Amygdala (tissue), 56 donors: ENCODE measurements at places on chromosomes 11 and 22.

DNA sequence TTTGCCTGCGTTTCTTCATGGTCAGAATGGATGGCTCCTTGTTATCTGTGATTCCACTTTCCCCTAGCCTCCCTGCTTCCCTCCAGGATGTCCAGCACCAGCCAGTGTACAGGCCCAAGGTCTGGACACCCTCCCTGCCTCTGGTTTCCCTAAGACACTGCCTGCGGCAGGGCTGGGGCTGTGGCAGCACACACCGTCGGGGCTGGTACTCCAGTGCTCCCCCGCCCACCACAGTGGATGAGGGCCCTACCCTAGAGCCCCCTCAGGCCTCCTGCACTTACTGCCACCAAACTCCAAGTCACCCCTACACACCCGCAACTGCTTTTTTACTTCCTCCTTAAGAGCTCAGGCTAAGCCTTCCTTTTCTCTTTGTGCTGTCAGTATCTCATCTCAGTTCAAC, 28.9 kb downstream of the ZNF214 start:
- DNase-seq: no peak

DNA sequence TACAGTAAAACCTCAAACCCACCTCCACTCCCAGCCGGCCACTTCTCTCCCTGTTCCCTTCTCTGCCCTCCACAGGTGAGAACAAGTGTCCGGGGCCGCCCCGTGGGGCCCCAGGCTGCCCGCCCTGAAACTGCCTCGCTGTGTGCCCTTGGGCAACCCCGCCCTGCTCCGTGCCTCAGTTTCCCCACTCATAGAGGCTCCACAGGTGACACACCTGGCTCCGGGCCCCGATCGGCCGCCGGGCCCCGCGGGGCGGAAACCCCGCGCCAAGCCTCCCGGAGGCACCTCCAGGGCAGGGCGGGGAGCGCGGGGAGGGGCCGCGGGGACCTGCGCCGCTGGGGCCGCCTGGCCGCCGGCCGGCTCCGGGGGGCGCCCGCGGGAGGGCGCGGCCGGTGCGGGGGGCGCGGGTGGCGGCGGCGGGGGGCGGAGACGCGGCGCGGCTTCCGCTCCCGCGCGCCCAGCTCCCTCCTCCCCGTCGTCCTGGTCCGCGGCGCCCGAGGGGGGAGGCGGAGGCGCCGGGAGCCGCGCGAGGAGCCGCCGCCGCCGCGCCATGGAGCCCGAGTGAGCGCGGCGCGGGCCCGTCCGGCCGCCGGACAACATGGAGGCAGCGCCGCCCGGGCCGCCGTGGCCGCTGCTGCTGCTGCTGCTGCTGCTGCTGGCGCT, at the start of gene LRP5:
Gene LRP5, plus strand, starts transcription at position 475 of the 663 bp plus-strand sequence. Its CDS starts 124 bp downstream, at position 599.
- DNase-seq: no peak

DNA sequence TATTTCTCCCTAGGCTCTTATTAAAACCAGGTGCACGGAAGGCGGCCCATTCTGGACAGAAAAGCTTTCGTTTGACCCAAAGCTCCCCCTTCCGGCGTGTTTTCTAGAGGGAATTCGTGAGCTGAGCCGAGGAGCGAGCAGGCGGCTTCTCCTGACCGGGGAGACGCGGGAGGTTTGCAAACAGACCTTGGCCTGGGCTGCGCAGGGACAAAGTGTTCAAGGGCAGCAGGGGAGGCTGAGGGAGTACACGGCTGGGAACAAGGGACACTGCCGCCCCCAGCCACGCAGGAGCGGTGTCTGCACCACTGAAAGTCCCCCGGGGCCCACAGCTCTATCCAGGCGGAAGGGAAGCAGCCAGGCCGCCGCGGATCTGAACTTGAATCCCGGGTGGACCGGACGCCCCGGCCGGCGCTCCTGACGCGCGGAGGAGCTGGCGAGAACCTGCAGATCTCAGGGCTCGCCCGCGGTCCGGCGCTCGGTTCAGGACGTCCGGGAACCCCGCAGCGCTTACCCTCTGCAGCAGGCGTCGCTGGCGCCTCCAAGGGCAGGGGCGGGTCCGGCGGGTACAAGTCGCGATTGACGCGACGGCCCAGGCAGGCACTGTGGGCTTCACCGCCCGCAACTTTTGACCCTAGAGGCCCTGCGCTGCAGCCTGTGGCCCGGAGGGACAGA, 101.9 kb downstream of the WT1 start:
- DNase-seq: no peak

GRCh38 chr22:49930596-49931412, 12.4 kb downstream of the CRELD2 start:
- peak; percentile 78 for DNase-seq

- DNase-seq: no peak
Observed at GRCh38 chr11:47786373-47786772, 19.2 kb upstream of the FNBP4 start.

DNA sequence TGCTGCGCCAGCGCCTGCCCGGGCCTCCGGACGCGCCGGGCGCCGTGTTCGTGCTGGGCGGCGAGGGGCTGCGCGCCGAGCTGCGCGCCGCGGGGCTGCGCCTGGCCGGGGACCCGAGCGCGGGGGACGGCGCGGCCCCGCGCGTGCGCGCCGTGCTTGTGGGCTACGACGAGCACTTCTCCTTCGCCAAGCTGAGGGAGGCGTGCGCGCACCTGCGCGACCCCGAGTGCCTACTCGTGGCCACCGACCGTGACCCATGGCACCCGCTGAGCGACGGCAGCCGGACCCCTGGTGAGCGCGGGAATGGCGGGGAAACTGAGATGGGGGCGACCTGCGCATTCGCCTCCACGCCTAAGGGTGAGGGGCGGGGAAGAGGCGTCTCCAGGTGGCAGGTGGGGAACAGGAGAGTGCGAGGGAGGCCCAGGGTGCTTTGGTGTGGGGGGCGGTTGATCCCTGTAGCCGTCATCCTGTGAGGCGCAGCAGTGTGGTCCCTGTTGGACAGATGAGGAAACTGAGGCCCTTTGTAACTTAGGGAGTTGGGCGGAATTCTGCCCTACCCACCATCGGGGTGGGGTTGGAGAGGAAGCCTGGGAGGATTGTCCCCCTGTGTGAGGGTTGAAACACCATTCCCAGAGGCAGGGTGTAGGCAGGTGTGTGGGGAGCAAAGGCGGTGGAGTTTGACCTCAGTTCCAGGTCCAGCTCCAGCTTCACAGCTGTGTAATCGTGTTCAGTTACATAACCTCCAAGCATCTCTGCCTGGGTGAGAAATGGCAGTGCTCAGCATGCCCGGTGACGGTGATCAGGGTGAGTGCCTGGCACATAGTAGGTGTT, 758 bp downstream of the PDXP start:
- no peak for DNase-seq

DNA sequence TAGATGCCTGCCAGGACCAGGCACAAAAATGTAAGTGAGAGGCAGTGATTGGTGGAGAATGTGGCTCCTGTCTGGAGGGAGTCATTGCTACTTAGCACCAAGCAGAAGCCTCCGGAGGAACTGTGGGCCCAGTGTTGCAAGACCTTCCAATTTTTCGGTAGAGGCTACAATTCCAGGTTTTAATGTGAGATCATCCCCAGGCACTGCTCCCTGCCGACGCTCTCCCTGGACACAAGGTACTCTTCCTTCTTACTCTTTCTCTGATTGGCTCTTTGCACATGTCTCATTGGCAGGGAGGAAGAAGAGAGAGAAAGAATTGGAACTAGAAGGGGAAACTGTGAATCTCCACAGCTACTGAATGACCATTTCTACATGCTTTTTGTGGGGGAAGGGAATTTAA, 53.7 kb upstream of the EP300 start:
- no peak for DNase-seq

DNA sequence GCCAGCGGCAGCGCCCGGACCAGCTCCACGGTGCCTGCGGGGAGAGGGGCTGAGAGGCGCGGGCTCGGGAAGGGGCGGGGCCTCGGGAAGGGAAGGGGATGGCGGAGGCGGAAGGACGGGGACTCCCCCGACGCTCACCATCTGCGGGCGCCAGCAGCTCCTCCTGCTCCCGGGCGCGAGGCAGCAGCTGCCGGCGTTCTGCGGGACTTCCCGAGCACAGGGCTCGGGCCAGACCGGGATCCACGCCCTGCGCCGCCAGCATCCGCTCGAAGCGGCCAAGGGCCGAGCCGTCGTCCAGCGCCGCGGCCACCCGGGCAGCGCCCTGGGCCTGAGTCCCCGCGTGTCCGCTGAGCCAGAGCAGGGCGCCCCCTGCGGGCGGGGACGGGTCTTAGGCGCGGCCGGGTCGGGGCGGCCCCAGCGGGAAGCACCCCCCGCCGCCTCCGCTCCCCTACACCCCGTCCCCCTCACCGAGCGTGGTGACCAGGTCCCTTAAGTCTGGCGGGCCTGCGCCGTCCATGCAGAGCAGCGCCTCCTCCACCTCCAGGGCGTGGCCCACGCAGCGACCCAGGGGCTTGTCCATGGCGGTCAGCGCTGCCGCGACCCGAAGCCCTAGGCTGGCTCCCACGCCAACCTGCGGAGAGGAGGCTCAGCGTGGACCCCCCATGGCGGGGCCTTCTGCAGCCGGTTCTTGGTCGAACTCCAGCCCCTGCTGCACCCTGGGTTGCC, 873 bp upstream of the SCO2 start:
- DNase-seq: no peak

- DNase-seq: no peak
Observed at GRCh38 chr11:103940551-103940950, 95.9 kb upstream of the DDI1 start.

DNA sequence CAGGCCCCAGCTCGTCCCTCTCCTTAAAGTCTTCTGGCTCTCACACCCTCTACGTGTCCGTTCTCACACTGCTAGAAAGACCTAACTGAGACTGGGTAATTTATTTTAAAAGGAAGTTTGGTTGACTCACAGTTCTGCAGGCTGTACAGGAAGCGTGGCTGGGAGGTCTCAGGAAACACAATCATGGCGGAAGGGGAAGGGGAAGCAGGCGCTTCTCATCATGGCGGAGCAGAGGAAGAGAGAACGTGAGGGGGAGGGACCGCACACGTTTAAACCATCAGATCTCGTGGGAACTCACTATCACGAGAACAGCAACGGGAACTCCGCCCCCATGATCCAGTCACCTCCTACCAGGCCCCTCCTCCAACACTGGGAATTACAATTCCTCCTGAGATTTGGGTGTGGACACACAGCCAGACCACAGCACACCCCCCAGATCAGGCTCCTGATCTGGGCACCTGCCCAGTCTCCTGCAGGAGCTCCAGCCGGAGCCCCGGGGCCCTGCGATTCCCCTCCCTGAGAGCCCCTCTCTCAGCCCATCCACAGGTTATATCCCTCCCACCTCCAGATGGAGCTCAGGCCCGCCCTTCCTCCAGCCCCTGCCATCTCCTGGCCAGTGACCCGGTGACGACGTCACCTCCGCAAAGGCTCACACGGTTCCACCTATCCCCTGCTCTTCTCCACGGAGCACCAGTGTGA, 170.2 kb downstream of the BRD1 start:
- no peak for DNase-seq

DNA sequence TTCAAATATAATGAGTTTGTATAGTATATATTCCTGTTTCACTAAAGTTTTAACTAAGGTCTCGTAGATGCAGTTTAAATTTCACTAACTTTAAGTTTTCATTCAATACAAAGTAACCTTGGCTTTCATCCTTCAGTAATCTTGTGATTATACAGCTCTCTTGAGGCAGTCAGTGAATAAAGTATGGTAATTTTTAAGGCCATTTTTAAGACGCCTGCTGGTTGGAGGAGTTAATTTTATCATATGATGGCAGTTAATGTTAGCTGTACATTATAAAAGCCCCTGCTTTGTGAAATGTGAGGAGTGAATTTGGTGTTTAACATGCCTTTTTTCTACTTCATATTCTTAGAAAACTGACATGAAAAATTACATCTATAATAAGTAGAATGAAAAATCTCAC, 163.6 kb downstream of the TMEM135 start:
- DNase-seq: no peak

DNA sequence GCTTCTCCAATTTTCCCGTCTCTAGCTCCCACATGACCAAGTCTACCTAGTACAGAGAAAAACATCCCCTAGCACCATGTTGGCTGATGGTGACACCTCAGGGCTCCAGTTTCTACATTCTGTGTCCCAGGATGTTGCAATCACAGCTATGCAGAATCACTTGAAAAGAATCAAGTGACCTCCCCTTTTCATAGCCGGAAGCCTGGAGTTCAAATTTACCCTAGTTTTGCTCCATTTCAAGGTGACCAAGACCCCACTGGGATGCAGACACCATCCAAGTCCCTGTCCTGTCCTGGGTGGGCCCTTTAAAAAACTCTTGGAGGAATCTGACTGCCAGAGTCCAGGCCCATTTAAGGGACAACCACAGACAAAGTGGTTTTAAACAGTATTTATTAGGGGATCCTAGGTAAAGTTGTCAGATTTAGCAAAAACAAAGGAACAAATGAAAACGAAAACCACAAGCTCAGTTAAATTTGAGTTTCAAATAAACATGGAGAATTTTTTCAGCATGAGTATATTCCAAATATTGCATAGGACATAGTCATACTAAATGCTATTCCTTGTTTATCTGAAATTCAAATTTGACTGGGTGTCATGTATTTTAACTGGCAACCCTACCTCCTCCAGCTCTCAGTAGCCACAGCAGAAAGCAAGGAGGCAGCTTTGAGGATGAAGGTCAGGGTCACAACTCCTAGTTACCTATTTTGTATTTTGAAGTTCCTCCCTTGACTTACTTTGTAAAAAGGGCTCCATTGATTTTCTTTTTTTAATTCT, 52.4 kb downstream of the MIAT start:
- no peak for DNase-seq

DNA sequence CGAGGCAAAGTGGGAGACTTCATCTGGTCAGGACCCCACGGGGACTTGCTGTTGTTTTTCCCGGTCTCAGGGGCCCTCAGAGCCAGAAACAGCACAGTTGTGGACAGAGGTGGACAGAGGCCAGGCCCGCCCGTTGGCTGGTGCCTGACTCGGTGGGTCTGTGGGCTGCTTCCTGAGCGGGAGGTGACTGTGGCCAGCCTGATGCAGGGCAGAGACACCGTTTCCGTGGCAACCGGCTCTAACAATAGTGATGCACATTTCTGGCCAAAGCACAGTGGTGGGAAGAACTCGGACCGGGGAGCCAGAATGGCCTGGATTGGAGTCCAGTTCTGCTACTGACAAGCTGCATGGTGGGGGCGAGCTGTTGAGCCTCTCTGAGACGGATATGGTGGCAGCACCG, 58.7 kb upstream of the ATXN10 start:
- no peak for DNase-seq

GRCh38 chr22:48605856-48606481, 1221.7 kb downstream of the BRD1 start:
- no peak for DNase-seq

DNA sequence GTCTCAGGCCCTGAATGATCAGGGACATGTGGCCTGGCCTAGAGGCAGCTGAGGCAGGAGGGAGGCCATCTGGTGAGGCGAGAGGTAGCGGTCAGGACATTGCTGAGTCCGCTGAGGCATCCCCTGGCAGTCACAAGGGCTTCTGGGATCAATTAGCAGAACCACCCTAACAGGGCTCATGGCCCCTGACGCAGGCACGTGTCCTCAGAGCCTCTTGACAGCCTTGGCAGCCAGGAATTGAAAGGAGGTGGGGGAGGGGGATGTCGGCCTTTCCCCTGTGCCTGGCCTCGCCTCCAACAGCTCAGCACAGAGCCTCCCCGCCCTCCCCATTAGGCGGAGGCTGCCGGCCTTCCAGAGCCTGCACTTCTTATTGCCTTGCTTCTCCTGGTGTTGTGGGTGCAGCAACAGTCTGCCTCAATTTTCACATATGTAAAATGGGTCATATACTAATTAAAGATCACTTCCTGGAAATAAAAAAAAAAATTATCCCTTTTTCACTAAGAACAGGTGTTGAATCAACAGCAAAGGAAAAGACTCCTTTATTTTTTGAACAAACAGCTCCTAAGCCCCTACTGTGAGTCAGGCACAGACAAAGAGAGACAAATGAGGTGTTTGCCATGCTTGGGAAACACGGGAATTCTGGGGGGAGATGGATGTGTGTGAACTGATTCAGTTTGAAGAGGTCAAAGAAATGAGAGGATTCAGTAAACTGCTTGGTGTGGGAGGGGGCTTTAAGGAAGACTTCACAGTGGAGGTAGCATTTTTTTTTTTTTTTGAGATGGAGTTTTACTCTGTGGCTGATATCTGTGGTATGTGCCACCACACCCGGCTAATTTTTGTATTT, 55.3 kb downstream of the NFAM1 start:
- DNase-seq: no peak
